ENCODE measurements at places on chromosomes 11 and 22.

DNA sequence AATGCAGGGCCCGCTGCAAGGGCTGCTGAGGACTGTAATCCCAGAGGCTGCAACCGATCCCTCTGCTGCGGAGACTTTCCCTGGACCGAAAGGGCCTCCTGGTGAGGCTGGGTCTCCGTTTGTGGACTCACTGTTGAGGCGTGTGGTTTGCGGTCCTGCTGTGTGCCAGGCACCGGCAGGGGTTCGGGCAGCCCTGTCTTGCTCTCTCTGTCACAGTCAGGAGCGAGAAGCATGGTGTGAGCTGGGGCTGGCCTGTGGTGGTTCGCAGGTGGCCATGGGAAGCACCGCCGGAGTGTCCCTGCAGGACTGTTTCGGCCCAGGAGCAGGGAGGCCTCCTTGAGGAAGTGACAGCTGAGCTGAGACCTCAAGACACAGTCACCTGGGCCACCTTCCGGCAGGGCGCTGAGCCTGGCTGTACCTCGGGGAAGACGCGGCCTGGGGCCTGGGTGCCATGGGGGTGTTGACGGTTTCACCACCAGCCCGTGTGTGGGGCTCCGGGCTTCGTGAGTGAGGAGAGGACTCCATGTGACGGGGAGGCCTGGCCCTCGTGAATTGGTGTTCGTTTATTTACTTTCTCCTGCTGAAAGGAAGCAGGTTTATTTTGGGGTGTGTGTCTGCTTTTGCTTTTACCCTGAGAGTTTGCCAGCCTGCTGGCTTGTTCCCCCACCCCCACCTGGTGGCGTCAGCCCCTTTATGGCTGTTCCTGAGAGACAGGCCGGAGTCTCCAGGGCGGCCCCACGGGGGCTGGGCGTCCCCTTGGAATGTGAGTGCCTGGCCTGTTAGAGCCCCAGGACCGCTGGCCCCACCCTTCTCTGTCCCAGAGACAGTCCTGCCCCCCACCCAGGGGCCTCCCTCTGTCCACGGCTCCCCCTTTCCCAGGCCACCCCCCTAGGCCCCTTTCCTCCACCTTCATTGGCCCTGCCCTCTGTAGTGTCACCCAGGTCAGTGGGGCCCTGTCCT lies 122.5 kb downstream of the KCNQ1OT1 start:
- no peak for DNase-seq

DNA sequence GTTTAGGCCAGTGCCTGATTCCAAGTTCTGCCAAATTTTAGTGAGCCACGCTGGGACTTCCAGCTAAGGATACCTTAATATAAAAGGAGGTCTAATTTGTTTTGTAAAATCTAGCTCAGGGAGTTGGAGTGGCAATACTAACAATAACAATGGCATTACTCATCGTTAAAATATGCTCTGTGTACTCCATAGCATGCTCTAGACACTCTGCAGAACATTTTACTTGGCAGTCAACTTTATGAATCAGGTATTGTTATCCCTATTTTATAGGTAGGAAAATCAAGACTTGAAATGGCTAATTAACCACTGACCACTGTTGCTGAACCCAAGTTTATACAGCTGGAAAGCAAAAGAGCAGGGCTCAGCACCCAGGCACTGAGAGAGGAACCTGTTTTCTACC lies 485.0 kb upstream of the KIRREL3 start:
- DNase-seq: no peak

- DNase-seq: no peak
These were observed 11.1 kb downstream of the POLR3H start for GRCh38 chr22:41532908-41533825.

DNA sequence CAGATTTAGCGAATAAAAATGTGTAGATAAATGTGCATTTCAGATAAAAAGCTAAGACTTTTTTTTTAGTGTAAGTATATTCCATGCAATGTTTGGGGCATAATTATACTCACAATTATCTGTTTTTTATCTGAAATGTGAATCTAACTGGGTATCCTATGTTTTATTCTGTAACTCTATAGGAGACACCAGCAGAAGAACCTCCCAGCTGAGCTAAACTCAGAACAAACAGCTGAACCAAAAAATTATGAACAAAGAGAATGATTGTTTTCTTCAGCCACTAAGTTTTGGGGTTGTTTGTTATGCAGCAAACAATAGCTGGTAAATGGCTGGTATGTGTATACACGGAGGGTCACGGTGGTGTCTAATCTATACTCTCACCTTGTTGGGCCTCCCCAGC lies 42.9 kb downstream of the FBXO7 start:
- no peak for DNase-seq

DNA sequence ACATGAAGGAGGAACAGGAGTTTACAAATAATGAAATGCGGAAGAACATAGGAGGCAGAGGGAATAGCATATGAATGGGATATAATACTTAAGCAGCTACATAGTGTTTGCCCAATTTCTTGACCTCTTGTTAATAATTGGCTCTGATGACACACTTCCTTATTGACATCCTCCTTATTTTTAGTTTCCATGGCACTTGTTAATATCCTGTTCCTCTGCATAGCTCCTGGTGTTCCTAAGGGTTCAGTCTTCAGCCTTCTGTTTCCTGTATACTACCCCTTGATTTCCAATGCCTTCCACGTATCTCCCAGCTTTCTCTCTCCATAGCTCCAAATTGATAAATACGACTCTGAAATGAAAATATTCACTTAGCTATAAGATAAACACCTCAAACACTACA lies 663.8 kb upstream of the API5 start:
- DNase-seq: no peak

DNA sequence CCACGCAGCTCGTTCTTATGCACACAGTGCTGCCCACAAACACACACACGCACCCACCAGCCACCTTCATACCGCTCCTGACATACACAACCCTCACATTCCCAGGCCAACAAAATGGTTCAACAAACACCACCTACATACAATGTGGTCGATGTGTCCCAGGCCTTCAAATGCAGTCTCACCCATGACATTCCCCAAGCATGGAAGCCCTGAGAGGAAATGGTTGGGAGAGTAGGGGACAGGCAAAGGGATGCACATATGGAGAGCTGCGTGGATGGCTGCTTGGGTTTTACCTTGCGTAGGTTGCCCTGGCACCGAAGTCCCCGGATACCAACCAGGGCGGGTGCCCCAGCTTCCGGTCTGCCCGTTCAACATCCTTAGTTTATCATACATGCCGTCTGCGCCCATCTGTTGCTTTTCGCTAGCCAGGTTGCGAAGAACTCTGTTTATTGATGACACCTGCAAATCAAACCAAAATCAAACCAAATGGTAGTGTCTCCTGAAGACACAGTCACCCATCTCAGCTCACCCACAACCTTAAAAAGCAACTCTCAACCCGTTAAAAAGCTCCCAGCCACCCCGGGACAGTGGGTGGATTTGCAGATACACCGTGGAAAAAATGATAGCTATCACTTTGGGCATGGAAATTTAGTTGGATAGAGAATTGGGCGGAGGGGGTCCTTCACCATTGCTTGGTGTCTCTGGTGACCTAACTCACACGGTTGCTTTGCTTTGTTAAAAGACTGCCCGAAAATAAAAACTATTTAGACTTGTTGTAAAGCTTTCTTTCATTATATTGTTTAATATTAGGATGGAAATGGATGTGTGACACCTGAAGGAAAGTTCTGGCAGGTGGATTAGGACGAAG lies 10.5 kb downstream of the PAX6 start:
- no peak for DNase-seq

DNA sequence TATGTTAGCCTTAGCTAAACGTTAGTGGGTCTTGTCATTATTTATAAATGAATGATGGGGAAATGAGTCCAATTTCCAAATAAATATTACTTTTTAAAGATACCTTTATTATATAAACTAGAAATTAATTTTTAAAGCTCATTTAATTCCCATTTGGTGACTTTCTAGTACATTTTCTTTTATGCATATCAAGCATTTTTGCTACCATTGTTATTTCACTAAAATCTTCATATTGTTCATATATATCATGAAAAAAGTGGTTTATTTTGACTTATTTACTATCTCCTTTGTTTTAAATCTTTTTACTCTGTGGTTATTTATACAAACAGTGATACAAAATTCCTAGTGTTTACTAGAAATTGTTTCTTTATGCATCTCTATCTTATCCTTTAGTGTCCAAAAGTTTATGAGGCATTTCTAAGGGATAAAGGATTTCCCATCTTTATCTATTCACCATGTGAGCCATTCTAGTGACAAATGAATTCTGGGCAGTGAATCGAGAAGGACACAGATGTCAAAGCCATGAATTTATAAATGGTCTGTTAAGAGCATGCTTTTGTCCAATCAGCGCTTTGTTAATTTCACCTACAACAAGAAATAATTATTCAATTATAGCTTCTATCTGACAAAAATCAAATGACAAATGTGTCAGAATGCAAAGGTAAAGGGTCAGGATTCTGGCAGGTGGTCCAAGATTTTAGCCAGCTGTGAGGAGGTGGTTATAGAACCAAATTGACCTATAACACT lies 70.6 kb downstream of the PRMT3 start:
- no peak for DNase-seq
